ENCODE measurements at places on chromosomes 6 and 20. TPM values are rescaled to one million over a fixed set of nuclear protein-coding genes. Genes with fewer than 3 reads are reported as not detected.

Gene KIF13A
- total RNA-seq: 46.2 TPM

Gene PREP
- 51.6 TPM for total RNA-seq

Gene MARCKS
- 55.4 TPM for total RNA-seq

DNA sequence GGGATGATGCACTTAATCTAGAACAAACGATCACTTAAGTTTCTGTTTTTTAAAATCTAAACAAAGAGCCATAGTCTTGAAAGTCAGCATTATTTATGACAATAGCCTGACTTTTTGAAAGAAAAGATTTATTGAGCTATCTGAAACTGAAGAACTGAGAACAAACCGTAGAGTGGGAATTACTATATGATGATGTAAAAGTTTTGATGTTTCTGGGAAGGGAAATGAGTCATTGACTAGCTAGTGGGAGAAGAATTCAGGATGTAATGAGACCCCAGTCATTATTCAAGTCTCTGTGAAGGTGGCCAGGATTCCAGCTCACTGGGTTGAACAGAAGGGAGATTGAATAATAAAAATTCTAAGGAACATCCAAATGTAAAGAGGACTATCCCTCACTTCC, 83.4 kb upstream of the FABP7 start:
- peak; percentile 9 for DNase-seq

DNA sequence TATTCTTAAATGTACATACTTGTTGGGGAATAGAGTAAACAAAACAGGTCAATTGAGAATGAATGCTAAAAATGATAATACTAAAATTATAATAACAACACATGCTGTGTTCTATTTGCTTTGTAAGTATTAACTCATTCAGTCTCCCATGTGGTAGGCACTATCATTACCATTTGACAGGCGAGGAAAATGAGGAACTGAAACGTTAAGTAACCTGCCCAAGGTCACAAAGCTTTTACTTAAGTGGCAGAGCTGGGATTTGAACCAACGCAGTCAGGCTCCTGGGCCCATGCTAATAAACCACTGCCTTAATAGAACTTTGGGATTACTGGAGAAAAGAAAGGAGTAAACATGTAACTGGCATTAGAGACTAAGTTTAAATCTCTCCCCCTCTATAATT, 3.8 kb downstream of the NSFL1C start:
- no peak for DNase-seq

GRCh38 chr20:35303735-35304491, 11.7 kb upstream of the FAM83C start:
- peak; percentile 93 for DNase-seq

DNA sequence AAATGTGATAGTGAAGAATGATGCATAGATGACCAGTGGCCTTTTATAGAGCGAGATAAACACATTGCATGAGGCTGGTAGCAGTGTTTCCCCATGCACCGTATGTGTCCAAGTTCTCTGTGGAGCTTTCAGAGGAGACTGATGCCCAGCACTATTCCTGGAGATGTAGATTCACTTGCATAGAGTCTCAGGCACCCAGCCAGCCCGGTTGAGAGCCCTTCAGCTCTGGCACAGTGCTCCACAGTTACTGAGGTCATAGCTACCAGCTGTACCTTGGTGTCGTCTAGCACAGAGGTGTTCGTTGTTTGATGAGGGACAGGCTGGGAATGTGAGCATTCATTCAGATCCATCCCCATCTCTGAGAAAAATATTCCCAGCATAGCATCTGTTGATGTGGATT, 328.9 kb downstream of the FARS2 start:
- no peak for DNase-seq

DNA sequence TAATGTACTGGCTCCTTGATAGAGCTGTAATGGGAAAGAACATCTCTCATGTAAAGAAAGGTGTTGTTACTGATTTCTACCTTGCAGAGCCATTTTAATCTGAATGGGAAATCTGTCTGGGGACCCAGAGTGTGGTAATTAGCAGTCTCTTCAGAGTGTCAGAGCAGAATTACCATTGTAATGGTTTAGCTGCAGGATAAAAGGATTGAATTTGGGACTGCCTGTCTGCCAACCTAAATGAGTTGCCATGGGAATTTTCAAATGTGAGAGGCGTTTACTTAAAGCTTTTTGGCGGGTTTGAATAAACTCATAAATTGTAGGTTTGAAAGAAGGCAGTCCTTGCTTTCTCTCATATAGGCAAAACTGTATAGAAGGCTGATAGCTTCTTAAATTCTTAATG, 128.8 kb downstream of the QKI start:
- DNase-seq: no peak

DNA sequence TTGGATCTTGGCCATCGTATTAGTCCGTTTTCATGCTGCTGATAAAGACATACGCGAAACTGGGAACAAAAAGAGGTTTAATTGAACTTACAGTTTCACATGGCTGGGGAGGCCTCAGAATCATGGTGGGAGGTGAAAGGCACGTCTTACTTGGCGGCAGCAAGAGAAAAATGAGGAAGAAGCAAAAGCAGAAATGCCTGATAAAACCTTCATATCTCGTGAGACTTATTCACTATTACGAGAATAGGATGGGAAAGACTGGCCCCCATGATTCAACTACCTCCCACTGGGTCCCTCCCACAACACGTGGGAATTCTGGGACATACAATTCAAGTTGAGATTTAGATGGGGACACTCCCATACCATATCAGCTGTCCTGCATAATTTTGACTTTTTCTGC, 20.1 kb upstream of the REPS1 start:
- no peak for DNase-seq

DNA sequence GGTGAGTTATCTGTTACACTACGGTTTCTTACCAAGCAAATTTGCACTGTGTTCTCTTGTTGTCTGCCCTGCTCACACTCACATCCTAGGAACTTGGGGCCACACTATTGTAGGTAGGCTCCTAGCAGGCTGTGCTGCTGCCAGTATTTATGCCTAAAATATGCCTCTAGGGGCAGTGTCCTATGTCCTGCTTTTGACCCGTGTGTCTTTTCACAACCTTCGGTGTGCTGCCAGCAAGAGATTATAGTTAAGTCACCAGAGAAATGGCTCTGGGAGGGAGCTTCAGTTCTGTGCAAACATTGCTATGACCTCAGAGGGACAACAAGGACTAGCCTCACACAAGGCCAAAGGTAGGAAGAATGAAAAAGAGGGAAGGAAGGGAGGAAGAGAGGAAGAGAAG, 8.9 kb upstream of the TAAR5 start:
- peak; percentile 35 for DNase-seq

Measured in SK-MEL-5 (cell line).